ENCODE measurements at places on chromosomes 16 and 17. TPM values are rescaled to one million over a fixed set of nuclear protein-coding genes. Genes with fewer than 3 reads are reported as not detected.
A peak's percentile ranks its signal among the peaks of the same experiment; 100 is the strongest.

GRCh38 chr16:11020792-11021551 is 76.6 kb downstream of the CLEC16A start:
- no peaks in the 10 kb centered on the region for H3K27me3 ChIP-seq
- H3K4me1 ChIP-seq, result no peaks in the 10 kb centered on the region
- H3K36me3 ChIP-seq, result no peaks in the 10 kb centered on the region
- no peak overlapping the region for H3K27ac ChIP-seq

DNA sequence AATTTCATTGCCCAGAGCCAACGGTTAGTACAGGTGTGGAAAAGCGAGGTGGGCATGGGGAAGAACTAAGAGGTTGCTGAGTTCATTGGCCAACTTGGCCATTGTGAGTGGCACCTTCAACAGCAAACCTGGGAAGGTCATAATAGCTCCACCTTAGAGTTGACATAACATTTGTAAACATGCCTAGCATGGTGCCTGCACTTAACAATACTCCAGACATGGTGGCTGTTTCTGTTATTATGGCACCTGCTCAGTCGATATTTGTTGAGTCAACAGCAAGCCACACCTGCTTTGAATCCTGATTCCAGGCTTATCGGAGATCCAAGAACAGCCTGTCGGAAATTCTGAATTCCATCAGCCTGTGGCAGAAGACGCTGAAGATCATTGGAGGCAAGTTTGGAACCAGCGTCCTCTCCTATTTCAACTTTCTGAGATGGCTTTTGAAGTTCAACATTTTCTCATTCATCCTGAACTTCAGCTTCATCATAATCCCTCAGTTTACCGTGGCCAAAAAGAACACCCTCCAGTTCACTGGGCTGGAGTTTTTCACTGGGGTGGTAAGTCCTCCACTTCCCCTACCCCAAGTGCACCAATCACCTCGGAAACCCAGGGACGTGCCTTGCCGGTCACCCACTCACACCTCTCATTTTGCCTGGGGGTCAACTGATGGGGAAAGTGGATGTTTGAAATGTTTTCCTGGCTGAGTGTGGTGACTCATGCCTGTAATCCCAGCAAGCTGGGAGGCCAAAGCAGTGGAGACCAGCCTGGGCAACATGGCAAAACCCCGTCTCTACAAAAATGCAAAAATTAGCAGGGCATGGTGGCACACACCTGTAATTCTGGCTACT is 46.0 kb downstream of the TMC5 start:
- H3K4me1 ChIP-seq, result no peaks in the 10 kb centered on the region
- no peak overlapping the region for H3K4me3 ChIP-seq
- DNase-seq, result no peak
- no peak overlapping the region for H3K27ac ChIP-seq
- no peaks in the 10 kb centered on the region for H3K27me3 ChIP-seq
- no peaks in the 10 kb centered on the region for H3K36me3 ChIP-seq

The SLC12A3 gene
- total RNA-seq, result not detected

DNA sequence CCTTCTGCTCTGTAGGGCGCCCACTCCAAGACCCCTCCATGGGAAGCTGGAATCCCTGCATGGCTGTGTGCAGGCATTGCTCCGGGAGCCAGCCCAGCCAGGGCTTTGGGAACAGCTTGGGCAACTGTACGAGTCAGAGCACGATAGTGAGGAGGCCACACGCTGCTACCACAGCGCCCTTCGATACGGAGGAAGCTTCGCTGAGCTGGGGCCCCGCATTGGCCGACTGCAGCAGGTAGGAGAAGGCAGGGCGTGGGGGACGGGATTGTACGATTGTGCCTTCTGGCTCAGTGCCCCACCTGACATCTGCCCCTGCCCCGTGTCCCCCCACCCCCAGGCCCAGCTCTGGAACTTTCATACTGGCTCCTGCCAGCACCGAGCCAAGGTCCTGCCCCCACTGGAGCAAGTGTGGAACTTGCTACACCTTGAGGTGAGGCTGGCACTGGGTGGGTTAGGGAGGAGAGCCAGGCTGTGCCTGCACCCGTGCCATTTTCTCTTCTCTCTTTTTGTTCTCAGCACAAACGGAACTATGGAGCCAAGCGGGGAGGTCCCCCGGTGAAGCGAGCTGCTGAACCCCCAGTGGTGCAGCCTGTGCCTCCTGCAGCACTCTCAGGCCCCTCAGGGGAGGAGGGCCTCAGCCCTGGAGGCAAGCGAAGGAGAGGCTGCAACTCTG is 8.7 kb upstream of the TMEM88 start:
- peaks cover 17% of the 10 kb centered on the region for H3K4me1 ChIP-seq
- no peaks in the 10 kb centered on the region for H3K27me3 ChIP-seq
- H3K36me3 ChIP-seq, result peaks cover 3% of the 10 kb centered on the region
- no peak for DNase-seq

DNA sequence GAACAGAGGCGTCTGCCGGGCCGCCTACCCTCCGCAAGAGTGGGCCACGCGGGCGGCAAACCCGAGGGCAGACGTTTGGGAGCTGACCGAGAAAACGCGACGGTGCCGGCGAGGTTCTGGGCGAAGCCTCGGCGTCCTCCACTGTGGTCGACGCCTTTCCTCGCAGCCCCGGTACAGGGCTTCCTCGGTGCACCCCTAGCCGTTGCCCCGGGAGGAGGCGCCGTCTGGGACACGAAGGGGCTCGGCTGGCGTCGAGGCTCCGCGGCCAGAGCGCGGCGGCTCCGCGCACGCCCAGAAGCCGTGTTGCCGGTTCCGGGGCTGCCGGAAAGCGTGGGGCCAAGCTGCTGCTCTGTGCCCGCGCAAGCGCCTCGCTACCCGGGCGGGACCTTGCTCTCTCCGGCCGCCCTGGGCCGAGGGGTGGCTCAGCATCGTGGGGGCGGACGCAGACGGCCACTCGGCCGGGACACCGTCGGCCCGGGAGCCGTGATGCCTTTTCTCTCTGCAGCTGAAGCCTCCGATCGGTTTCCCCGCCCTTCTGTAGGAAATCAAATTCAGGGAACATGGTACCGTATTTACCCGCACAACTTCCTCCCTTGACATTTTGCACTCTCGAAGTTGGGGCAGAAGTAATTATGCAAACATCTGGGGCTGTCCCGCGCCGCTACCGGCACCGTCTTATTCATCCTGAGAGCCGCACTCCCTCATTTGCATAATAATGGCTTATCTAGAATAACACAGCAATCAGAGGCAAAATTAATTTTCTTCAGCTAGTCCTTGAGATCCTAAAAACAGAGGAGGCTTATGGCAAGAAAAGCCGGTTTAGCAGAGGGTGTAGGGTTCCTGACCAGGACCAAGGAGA is 7.3 kb upstream of the CBX8 start:
- no peaks in the 10 kb centered on the region for H3K36me3 ChIP-seq
- peaks cover 100% of the 10 kb centered on the region for H3K27me3 ChIP-seq
- no peak for DNase-seq
- peaks cover 42% of the 10 kb centered on the region for H3K4me1 ChIP-seq
- H3K27ac ChIP-seq, result no peak overlapping the region
- H3K4me3 ChIP-seq, result no peak overlapping the region

The NPIPA7 gene
- total RNA-seq, result 8.3 TPM

The CDRT4 gene
- 15.1 TPM for total RNA-seq

The OMG gene
- not detected for total RNA-seq

The CDH13 gene
- 5.0 TPM for total RNA-seq

DNA sequence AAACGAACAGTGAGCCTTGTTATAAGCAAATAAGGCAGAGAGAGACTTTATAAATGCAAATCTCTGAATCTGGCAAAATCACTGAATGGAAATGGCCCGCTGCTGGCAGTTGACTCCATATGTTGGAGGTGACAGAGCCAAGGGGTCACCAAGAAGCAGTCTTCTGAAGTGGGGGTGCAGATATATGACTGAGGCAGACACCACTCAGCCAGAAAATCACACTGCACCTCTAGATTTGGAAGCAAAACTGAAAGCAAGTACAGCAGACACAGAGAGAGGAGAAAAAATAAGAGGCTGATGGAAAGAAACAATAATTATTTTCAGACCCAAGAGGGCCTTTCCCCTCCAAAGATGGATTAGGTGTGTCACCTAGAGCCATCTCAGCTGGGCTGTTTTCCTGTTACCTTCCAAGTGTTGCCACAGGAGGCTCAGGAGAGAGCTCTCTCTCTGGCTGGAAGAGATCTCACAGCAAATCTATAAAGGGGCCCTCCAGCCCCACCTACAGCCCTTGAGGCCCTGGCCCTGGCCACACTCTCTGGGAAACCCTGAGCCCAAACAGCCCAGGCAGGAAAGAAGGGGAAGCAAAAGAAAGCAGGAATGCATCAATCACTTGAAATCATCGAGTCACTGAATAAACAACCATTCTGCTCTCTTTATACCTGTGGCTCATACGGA is 585.1 kb upstream of the PSMD7 start:
- H3K4me3 ChIP-seq, result no peak overlapping the region
- no peaks in the 10 kb centered on the region for H3K36me3 ChIP-seq
- H3K27ac ChIP-seq, result no peak overlapping the region
- no peak for DNase-seq

- no peaks in the 10 kb centered on the region for H3K36me3 ChIP-seq
- H3K27me3 ChIP-seq, result peaks cover 40% of the 10 kb centered on the region
- DNase-seq, result no peak
- no peak overlapping the region for H3K4me3 ChIP-seq
- no peaks in the 10 kb centered on the region for H3K4me1 ChIP-seq
These were observed 194.3 kb upstream of the RPL38 start for GRCh38 chr17:74009056-74009625.

The DYNLRB2 gene
- total RNA-seq, result not detected

DNA sequence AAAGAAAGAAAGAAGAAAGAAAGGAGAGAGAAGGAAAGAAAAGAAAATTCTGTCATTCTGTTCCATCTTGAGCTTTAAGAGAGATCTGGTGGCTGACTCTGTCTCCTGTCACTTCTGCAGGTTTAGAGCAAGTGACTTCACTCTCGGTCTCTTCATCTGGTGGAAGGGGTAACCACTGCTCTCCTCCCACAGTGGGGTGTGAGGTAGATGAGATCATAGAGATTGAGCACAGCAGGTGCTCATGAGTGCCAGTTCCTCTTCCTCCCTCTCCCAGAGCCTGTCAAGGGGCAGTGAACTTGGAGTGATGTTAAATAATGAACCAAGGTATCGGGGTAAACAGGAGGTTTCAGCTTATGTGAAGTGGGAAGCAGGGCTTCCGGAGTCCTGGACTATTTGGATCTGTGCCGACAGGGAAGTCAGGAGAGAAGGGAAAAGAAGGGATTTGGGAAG is 47.7 kb downstream of the BEAN1 start:
- H3K36me3 ChIP-seq, result no peaks in the 10 kb centered on the region
- DNase-seq, result peak; percentile 27
- H3K4me1 ChIP-seq, result no peaks in the 10 kb centered on the region
- no peak overlapping the region for H3K27ac ChIP-seq
- H3K4me3 ChIP-seq, result no peak overlapping the region

DNA sequence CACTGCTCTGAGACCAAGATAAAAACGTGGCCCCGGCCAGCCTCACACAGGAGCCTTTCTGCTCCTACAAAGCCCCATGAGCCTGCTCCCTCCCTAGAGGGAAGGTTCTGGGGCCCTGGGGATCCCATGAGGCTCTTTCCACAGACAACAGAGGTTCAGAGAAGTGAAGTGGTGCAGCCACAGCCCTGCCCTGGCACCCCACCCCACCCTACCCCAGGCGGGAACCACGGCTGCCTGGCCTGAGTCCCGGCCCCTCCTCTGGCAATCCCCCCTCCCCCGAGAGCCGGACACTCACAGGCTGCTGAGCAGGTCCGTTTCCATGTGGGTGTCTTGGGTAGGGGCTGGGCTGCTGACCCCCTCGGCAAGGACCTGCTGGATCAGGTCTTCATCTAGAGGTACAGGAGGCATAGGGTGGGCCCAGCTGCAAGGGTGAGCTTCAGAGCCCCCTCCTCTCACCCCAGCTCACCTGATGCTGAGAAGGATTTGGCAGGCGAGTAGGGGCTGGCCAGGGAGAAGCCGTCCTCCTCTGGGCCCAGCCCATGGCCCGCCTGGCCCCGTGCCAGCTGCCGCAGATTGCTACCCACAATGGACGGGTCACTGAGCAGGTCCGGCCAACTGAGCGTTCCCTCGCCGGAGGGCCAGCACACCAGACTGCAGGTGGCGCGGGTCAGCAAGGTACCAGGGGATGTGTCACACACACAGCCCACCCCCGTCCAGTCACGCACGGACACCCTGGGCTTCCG is 38.7 kb downstream of the PKD1 start:
- no peaks in the 10 kb centered on the region for H3K27me3 ChIP-seq
- no peaks in the 10 kb centered on the region for H3K36me3 ChIP-seq
- H3K27ac ChIP-seq, result no peak overlapping the region
- H3K4me3 ChIP-seq, result no peak overlapping the region
- no peak for DNase-seq
- H3K4me1 ChIP-seq, result peaks cover 14% of the 10 kb centered on the region

GRCh38 chr16:86387468-86388440 is 122.6 kb upstream of the FOXF1 start:
- no peak overlapping the region for H3K4me3 ChIP-seq
- no peaks in the 10 kb centered on the region for H3K4me1 ChIP-seq
- no peaks in the 10 kb centered on the region for H3K27me3 ChIP-seq
- DNase-seq, result no peak

- peaks cover 6% of the 10 kb centered on the region for H3K4me1 ChIP-seq
- H3K4me3 ChIP-seq, result no peak overlapping the region
- H3K36me3 ChIP-seq, result no peaks in the 10 kb centered on the region
These were observed 37.2 kb downstream of the MAP2K6 start for GRCh38 chr17:69451416-69452394.

DNA sequence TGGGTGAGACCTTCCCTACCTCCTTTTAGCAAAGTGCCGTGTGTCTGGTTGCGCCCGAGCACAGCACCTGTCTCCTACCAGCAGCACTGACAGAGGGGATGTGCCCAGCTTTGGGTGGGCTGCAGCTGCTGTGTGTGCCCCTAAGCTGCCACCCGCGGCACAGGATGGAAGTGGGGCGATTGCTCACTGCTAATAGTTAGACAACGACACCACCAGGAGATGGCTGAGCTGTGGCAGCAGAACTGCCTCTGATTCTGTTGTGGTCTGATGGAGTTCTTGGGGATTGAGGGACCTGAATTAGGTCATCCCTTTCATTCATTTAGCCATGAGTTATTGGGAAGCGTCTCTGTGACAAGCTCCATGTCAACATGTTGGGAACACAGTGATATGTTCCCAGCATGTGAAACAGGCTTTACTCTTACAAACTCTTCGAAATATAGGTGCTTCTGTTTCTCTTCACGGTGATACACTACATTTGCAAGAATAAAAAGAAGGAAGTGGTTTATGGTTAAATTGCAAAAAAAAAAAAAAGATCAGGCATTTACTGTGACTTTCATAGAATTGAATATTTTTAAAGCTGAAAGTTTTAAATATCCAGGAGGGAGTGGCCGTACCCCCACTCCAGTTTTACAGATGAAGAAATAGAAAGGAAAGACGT is 184.4 kb downstream of the MAF start:
- no peak for DNase-seq
- H3K36me3 ChIP-seq, result no peaks in the 10 kb centered on the region
- H3K27ac ChIP-seq, result no peak overlapping the region
- H3K4me3 ChIP-seq, result no peak overlapping the region

GRCh38 chr16:66206363-66206762 is 160.1 kb upstream of the CDH5 start:
- peaks cover 3% of the 10 kb centered on the region for H3K4me1 ChIP-seq
- DNase-seq, result no peak
- H3K4me3 ChIP-seq, result no peak overlapping the region
- no peaks in the 10 kb centered on the region for H3K27me3 ChIP-seq
- no peaks in the 10 kb centered on the region for H3K36me3 ChIP-seq

The HBA2 gene
- 10.8 TPM for total RNA-seq

The CES3 gene
- total RNA-seq, result 255 TPM

All from transverse colon (tissue), 4 donors.